ENCODE measurements at places on chromosomes 12 and 14.

DNA sequence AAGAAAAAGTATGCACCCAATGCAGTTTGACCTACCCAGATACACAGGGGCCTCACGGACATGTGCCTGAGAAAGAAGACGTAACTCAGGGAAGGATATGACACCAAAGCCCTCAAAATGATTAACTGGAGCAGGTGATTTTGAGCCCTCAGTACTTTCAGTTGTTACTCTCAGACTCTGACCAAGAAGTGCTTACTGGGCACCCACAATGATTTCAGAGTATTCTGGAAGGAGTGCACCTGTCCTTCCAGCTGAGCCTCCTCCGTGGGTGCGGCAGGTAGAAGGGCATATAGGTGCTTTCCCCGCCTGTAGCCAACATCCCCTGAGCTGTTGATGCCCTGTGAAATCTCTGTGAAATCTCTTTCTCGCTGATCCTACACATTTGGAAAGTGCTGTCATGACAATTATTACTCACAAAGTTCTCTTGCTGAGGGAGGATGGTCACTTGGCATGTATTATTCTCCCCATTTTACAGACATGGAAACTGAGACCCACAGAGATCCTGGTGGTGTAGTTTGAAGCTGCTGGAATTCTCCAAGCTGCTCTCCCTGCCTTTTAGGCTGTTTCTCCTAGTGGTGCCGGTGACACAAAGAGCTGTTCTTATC lies 154.3 kb upstream of the CCND2 start:
- no peak for DNase-seq

DNA sequence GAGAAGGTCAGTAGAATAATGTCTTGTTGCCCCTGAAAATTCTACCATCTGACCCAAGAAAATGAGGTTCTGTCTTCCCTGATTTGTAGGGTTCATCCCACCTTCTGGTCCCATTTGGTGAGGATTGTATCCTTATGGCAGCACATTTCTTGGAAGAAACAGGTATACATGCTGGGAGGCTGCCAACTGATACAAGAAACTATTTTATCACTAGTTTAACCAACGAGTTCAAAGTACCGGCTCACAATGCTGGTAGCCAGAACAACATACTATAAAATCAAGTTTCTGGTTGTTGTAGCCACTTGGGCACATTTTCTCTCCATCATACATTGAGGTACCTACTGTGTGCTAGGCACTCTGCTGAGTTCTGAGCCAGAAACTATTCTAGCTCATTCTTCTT lies 7.1 kb upstream of the KCNH3 start:
- no peak for DNase-seq

GRCh38 chr14:89098254-89098653 lies 273.8 kb downstream of the TTC8 start:
- no peak for DNase-seq

DNA sequence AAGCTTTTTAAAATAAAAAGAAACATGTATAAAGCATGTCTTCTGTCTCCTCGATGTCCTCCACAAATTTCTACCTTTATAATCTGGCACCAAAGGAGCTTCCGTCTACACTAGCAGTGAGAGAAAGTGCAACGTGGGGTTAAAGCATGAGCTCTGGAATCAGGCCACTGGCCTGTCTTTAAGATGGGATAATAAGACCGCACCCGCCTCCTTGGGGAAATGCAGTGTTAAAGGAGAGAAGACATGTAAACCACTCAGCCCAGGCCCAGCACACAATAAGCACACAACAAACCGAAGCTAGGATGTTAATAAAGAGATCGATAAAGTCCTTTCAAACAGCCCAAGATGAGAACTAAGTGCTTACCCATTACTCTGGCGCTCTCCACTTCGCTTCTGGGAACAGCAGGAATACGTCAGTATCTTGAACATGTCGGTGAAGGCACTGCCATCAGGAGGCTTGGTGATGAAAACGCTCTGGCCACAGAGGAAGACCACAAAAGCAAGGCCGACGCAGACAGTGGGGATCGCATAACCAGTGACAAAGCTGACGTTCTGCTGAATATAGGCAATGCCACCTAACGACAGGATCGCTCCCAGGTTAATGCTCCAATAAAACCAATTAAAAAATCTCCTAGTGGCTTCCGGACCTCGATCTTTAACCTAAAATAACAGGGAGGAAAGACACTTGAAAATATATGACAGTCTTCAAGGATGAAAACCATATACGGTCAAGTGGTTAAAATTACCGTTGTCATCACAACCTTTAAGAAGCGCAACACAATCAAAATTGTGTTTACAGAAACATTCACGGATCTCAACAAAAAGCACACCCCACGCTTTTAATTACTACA lies 9.1 kb downstream of the SLC15A4 start:
- no peak for DNase-seq

- DNase-seq: no peak
Measured at GRCh38 chr14:64409126-64409920, 21.2 kb downstream of the MTHFD1 start.

DNA sequence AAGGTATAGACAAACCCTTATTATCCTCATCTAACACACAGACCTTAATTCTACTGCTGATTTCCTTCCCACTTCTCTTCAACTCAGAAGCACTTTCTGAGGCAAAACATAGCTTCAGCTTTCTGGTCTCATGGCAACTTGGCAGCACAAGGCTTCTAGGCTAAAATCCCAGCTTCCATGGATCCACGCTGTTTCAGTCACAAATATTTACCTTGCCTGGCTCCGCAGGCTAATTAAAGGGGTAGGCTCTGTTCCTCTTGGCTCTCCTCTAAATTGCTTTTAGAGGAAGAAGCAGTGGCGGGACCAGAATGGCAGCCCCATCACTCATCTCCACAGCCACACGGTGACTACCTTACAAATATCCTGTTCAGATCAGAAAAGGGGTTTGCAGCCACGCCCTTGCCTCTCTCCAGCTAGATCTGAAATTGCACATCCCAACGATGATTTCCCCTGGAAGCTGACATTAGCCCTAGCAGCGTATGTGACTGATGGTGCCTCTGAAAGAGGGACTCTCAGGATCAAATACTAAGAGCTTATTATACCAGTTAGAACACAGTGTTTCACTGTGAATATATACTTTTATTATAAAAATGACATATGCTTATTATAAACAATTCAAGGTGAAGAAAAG lies 221.5 kb upstream of the NUDT4 start:
- DNase-seq: no peak

DNA sequence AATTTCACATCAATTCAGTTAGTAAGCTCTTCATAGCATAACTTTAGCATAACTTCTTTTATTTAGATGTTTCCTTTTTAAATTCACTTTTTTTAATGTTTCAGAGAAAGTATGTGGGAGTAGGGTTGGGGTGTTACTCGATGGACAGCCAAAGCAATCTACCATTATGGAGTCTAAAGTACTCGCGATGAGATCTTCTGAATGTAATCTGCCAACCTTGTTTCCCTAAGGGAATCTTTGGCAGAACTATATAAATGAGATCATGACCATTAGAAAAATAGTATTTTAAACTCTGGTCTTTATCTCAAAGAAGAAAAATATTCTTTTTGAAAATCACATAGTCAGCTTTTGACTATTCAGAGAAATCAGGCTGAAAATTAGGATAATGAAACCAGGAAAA lies 103.9 kb downstream of the BBS10 start:
- no peak for DNase-seq

GRCh38 chr14:97618917-97619690 lies 821.9 kb downstream of the VRK1 start:
- no peak for DNase-seq

GRCh38 chr14:53273671-53274072 lies 120.5 kb upstream of the DDHD1 start:
- DNase-seq: peak; percentile 12

DNA sequence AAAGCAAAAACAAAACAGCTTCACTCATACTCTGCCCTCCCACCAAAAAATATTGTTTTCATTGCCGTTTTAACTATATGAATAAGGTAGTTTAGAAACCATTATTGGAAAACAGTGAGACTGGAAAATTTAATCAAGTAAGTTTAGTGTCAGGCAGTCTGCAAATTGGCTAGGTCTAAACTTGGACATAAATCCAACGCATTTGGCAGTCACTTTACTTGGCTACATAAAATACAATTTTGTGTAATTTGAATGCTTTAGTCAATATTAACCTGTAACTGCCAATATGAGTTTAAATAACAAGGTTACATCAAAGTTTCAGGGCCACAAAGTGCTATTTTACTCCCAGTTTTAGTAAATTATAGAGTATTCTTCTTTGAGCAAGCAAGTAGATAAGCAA lies 202.3 kb upstream of the SLC38A2 start:
- no peak for DNase-seq

GRCh38 chr12:92064422-92064821 lies 81.2 kb downstream of the BTG1 start:
- DNase-seq: no peak

DNA sequence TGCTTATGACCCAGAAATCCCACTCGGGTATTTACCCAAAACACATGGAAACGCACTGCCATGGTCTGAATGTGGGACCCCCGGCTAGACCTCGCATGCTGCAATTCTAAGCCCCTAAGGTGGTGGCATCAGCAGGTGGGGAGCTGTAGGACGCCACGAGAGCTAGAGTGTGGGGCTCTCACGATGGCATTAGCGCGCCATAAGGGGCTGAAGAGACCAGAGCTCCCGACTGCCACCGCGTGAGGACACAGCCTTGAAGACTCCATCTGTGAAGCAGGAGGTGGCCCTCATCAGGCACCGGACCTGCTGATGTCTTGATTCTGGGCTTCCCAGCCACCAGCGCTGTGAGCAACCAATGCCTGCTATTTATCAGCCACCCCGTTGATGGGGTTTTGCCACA lies 40.3 kb downstream of the RIMBP2 start:
- no peak for DNase-seq

DNA sequence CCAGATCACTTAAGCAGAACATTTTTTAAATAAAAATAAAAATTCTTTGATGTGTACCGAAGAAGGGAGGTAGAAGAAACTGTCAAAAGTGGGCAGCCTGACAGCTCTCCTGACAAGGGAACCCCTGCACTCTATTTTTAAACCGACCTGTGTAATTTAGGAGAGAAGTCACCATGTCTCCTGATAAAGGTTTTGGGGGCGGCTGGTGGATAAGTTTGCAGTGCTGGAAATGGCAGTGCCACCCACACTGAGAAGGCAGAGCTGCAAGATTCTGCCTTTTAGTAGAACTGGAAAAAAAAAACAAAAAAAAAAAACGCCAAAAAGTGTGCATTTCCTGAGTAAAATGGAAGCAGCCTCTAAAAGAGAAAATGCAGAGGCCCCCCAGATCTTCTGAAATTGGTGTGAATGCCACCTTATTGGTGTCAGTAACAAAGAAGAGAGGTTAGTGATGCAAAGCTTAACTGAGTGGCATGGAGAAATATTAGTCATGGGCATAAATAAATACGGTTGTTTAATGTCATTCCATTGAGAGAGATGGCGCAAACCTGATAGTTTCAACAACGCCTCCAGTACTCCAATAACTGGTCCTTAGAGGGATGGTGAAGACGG lies 24.7 kb downstream of the DUSP6 start:
- no peak for DNase-seq

- DNase-seq: no peak
Measured at GRCh38 chr14:34229140-34229539, 232.9 kb downstream of the SPTSSA start.

DNA sequence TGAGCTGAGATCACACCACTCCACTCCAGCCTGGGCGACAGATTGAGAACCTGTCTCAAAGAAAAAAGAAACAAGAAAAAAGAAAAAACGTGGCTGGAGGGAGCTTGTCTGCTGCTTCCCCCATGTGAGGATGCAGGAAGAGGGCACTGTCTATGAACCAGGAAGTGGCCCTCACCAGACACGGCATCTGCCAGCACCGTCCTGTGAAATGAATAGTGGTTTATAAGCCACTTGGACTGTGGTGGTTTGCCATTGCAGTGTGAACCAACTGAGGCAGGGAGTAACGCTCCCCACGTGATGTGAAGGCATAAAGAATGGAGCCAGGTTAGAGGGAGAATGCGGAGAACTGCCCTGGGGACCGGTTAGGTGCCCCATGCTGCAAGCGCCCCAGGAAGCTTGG lies 4.5 kb upstream of the BRF1 start:
- DNase-seq: no peak

Measured in GM04503 (cell line).